ENCODE measurements at places on chromosomes 5 and 9. TPM values are rescaled to one million over a fixed set of nuclear protein-coding genes. Genes with fewer than 3 reads are reported as not detected.

- no peak for DNase-seq
- H3K36me3 ChIP-seq: peaks cover 10% of the 10 kb centered on the region
Measured at GRCh38 chr9:122777935-122778627, 10.7 kb upstream of the OR5C1 start.

DNA sequence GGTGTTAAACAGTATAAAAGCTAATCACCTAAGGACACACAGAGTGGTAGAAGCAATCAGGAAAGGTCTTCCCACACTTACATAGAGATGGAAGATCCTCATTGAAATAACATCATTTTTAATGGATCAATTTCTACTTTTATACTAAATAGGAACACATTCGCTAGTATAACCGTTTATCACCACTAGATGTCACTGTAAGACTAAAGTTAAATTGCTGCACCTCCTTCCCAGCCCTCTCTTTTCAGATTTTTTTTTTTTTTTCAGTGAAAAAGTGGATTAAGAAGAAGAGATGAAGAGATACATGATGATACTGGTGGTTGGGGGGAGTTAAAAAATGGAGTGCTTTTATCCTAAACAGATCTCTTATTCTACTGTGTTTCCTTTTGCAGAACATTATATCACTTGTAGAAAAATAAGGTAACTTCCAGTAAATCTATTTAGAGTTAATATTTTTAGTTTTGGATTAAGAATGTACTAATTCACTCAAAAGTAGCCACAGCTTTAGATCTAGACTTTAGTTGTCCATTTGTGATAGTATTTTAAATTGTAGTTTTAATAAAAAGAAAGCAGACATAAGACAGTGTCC, 116.9 kb upstream of the ARRDC3 start:
- H3K27me3 ChIP-seq: no peaks in the 10 kb centered on the region
- H3K36me3 ChIP-seq: no peaks in the 10 kb centered on the region
- H3K4me3 ChIP-seq: no peak overlapping the region
- DNase-seq: no peak

Gene BTNL8
- total RNA-seq: 0.26 TPM

- H3K36me3 ChIP-seq: no peaks in the 10 kb centered on the region
- no peak for DNase-seq
- no peaks in the 10 kb centered on the region for H3K27me3 ChIP-seq
- H3K4me1 ChIP-seq: no peaks in the 10 kb centered on the region
Measured at GRCh38 chr5:140292212-140293036, 10.5 kb downstream of the PFDN1 start.

Gene NIPAL4
- total RNA-seq: not detected

DNA sequence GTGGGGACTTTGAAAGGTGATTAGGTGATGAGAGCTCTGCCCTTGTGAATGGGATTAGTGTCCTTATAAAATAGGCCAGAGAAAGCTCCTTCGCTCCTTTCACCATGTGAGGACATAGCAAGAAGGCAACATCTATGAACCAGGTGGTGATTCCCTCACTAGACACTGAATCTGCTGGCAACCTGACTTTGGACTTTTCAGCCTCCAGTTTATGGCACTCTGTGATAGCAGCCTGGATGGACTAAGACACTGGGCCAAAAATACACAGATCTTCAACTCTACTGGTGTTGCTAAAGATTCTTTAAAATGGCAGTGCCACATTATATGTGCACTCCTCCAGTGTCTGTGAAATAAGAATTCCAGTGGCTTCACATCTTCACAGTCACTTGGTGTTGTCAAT, 41.2 kb upstream of the COL15A1 start:
- no peak overlapping the region for H3K27ac ChIP-seq
- H3K4me3 ChIP-seq: no peak overlapping the region
- H3K27me3 ChIP-seq: no peaks in the 10 kb centered on the region
- no peaks in the 10 kb centered on the region for H3K36me3 ChIP-seq
- no peaks in the 10 kb centered on the region for H3K4me1 ChIP-seq

- peaks cover 83% of the 10 kb centered on the region for H3K36me3 ChIP-seq
- H3K27me3 ChIP-seq: no peaks in the 10 kb centered on the region
- no peak overlapping the region for H3K4me3 ChIP-seq
- H3K4me1 ChIP-seq: no peaks in the 10 kb centered on the region
- H3K27ac ChIP-seq: no peak overlapping the region
Measured at GRCh38 chr5:1332461-1333001, 12.4 kb downstream of the CLPTM1L start.

Gene GHR
- total RNA-seq: 0.20 TPM

Data from H9 (cell line).